Hematopoietic multipotent progenitor cell treated with erythropoietin and hydrocortisone succinate and interleukin-3 and kit ligand, for 17 days (in vitro differentiated cells): ENCODE measurements at places on chromosomes 13 and 19.

DNA sequence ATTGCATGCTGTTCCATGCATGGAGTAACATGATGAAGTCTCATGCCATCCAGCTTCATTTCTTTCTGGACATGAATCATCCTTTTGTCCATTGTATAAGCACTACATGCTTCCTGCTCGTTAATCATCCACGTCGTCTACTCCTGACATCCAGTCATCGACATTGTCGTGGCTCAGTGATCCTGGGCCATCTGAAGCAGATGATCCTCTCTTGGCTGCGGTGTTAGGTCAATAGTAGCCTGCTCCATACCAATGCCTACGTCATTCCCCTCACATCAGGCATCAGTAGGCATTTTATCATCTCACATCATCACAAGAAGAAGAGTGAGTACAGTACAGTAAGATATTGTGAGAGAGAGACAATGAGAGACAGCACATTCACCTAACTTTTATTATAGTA is 7.9 kb upstream of the MYO16 start:
- no peak for DNase-seq

- no peak for DNase-seq
These were observed 153.4 kb upstream of the STARD13 start for GRCh38 chr13:33438918-33439317.

GRCh38 chr13:74061926-74062595 is 72.1 kb downstream of the KLF12 start:
- no peak for DNase-seq

DNA sequence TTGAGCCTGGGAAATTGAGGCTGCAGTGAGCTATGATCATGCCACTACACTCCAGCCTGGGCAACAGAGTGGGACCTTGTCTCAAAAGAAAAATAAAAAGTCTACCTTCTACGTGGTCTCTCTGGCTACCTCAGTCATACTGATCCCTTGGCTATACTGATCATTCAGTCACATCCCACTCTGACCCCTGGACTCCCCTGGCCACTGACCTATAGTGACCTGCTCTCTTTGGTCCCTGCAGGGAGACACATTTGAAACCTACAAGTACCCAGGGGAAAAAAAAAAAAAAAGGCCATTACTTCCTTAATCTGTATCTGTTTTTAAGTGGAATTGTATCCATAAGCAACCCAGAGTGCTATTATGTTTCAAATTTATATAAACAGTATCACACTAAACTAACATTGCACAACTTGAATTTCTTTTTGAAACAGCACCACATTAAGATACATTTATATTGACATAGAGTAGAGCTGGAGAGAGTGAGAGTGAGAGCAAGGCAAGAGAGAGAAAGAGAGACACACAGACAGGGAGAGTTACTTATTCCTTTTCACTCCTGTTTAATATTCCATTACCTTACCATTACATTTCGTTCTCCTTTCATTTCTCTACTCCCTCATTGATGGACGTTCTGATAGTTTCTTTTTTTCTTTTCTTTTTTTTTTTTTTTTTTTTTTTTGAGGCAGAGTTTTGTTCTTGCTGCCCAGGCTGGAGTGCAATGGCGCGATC is 23.7 kb upstream of the CERS4 start:
- DNase-seq, result no peak

DNA sequence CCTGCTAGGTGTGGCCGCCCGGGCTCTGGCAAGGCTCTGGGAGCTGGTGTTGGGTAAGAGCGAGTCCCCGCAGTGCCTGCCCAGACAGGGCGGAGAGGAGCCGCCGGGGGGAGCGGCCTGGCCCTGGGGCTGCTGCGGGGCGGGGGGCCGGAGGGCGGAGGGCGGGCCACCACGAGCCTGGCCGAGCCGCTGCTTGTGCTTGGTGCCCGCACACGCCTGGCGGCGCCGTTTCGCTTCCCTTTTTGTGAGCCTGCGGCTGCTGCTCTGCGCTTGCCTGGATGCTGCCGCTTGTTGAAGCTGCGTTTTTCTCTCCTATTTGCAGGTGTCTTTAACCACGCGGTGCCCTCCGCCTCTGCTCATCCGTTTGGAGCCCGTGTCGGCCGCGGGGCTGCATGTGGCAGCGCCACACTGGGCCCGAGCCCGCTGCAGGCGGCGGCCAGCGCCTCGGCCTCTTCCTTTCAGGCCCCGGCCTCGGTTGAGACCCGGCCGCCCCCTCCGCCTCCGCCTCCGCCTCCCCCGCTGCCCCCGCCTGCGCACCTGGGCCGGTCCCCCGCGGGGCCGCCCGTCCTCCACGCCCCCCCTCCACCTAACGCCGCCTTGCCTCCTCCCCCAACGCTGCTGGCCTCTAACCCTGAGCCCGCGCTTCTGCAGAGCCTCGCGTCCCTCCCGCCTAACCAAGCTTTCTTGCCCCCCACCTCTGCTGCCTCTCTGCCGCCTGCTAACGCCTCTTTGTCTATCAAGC is 8.5 kb downstream of the PLEKHJ1 start:
- no peak for DNase-seq

- DNase-seq, result no peak
These were observed 18.2 kb downstream of the ZNF473 start for GRCh38 chr19:50043967-50044366.

- no peak for DNase-seq
These were observed 475.4 kb upstream of the ARGLU1 start for GRCh38 chr13:107043021-107043956.

DNA sequence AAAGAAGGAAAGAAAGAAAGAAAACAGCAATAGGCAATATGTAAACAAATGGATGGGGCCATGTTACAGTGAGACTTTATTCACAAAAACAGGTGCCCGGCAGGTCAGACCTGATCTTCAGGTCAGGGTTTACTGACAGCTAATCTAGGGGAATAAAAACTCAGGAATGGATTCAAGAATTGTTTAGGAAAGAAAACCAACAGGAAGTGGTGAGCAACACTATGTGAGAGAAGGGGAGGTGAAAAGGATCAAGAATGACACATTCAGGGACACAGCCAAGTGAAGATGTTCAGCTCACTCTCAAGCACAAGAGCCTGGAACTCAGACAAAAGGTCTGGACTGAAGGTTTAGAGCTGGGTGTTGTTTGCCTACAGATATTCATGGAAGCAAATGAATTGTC is 244.5 kb downstream of the EFNB2 start:
- DNase-seq, result no peak

DNA sequence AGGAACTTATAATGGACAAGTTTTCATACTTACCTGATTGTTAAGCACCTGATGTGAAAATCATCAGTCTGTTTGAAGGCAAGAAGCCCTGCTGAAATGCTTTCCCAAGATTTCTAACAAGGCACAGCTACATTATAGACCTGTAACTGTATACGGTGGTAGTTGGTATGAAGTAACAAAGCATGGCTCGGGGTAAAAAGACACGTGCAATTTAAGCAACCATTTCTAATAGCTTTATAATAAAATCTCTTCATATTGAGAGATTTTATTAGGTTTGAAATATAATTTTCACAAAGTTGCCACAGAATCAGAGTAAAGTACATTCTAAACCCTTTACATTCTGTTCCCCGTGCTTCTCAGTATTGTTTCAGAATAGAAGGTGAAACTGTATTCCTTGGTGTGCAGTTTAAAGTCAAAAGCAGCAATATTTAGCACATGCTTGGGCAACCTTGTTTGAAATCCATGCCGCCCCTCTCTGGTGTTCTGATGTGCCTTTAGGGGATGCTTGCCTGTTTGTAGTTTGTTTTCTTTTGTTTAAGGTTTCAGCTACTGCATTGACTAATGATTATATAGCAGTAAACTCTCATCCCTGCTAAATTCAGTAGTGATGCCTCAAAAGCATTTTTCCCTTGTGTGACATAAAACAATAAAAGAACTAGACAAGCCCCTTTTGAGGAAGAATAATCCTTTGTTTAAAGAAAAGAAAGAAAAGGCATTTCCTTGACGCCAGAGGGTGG is 125.2 kb upstream of the OBI1 start:
- DNase-seq, result no peak

GRCh38 chr13:113297370-113298042 is 467 bp downstream of the LAMP1 start:
- peak; percentile 70 for DNase-seq

- DNase-seq, result no peak
These were observed 16.2 kb upstream of the PRODH2 start for GRCh38 chr19:35828692-35829301.

GRCh38 chr19:11377237-11377636 is 2.8 kb downstream of the SWSAP1 start:
- DNase-seq, result peak; percentile 63

- no peak for DNase-seq
These were observed 381.7 kb upstream of the PCDH20 start for GRCh38 chr13:61797397-61797796.

GRCh38 chr13:106243011-106243565 is 292.4 kb downstream of the EFNB2 start:
- DNase-seq, result no peak

DNA sequence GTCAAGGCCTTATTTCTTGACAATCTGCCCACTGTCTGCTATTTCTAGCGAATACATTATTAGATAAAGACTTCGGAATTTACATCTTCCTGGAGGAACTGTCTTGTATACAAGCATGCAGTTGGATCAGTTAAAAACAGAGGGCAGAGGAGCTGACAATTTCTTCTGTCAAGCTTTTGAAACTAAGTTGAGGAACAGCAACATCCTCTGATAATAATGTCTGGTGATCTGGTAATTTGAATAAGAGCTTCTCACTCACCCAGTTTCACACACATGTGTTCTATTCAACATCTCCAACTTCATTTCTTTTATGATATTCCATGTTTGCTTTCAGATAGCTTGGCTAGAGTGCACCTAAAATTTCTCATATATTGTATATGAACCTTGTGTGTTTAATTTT is 50.2 kb downstream of the MTMR6 start:
- no peak for DNase-seq

GRCh38 chr19:18666784-18667183 is 16.7 kb upstream of the CRTC1 start:
- DNase-seq, result no peak

DNA sequence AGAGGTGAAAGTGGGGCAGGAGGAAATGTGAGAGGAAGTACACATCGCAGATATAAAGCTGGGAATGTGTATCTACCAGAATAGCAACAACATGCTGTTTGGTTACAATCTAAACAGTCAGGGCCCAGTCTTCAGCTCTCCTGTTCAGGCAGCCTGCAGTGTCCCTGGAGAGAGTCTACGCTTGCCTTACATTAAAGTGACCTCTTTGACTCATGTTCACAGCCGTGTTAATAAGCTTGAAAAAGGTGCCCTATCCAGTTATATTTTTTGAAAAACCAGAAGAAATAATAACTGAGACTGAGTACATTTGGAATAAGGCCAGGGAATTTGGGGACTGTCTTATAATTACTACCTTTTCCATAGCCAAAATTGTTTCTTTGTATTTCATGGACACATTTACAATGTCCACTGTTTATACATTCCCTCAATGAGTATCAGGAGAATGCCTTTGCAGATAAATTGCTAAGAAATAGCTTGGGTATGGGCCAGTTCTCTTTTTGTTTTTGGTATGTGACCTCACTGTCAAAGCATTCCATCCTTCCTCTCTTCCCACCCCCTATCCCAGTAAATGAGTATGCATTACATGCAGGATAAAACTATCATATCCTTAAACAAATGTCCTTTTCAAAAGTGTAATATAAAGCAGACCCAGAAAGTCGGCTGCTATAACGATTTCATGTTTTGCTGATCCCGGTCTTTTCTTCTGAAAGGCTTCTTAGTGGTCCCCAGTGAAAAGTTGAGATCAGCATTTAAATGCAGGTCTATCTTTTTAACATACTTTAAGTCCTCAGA is 82.6 kb downstream of the PCDH9 start:
- no peak for DNase-seq

DNA sequence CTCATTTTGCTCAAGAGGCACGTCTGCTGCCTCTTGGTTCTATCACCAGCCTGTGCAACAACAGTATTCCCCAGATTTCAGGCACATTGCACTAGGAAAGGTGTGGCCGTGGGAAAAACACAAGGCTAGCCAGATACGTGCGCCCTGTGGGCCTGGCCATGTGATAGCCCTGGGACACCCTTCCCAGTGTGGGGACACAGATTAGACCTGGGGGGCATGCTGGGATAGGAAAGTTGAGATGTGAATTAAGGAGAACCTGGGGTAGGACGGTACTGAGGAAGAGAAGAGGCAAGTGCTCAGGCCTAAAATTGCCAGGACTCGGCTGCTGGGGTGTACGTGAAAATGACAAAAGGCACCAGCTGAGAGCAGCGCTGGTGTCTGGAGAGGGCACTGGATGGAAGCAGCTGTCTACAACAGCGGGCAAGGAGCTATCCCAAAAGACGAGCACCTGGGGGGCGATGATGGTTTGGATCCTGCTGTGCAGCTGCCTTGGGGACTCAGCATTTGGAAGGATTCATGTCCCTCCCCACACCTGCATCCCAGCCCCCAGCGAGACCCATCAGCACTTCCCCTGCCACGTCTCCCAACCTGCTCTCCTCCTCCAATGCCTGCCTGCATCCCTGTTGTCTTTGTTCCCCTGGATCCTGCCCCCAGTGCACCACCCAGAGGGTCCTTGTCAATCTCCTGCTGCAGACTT is 54.3 kb downstream of the GGACT start:
- DNase-seq, result no peak

DNA sequence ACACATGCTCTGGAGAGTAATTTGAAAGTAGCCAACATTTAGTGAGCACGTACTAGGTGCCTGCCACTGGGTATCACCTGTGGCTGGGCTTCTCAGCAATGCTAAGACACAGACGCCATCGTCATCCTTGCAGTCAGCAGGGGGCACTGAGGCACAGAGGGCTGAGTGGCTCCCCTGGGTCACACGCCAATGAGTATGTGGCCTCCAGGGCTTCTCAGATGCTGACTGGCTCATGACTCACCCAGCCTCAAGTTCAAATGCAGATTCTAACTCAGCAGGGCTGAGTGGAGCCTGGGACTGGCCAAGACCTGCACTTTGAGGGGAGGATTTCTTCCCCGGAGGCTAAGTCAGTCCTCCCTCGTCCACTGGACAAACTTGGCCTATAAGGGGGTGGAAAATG is 115.1 kb upstream of the CACNA1A start:
- DNase-seq, result peak; percentile 14

DNA sequence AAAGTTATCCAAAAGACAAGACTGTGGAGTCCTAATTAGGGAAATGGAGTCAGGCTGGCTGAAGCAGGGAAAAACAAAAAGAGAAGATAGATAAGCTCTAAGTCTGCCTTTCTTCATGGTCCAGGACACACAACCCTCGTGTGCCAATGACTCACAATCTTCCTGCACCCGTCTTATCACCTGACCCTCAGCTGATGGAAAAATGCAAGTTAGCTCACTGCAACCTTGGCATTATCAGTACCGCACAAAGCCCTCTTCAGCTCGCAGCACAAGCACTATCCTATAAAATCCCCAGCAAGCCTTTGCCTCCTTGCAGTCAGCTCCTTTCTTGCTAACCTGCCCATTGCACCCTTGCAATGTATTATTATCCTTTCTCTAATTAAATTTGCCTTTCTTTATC is 4.3 kb downstream of the OR7A5 start:
- DNase-seq, result no peak

GRCh38 chr13:112893570-112894422 is 75.2 kb upstream of the MCF2L start:
- DNase-seq, result no peak

- DNase-seq, result no peak
These were observed 51.2 kb downstream of the KLF2 start for GRCh38 chr19:16375936-16376185.

GRCh38 chr13:46624821-46625220 is 71.9 kb downstream of the LRCH1 start:
- no peak for DNase-seq
